Retina (tissue), 1 donor: ENCODE measurements at places on chromosomes 16 and 17.

- no peak for DNase-seq
Measured at GRCh38 chr17:71980171-71980570, 140.6 kb upstream of the SOX9 start.

DNA sequence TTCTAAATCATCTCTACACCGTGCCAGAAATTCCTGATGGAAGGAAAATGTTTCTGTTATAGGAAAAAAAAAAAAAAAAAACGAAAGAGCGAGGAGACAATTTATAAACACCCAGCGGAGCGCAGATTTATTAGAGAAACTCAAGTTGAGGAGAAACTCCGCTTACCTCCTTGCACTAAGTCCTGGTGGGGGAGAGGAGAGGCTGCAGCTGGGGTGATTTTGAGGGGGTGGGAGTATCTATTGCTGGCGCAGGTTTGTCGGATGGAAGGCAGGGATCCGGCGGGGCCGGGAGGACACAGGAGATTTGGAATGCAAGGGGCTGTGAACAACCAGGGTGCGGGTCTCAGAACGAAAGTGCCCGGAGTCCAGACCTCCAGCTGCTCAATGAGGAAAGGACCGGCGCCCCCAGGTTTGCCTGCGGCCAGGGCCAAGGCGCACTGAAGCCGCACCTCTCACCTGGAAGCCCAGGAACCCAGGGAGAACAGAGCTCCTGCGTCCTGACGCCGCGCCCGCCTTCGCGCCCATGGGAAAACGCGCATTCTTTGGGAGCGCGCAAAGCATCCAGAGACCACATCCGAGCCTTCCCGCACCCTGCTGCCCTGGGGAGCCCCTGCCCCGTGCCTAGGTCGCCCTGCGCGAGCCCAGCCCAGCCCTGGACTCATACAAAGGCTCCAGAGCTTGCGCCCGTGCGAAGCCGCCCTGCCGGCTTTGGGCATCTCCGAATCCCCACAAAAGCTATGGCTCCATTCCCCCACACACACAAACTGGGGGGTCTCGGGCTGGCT lies 2.6 kb upstream of the HOXB8 start:
- no peak for DNase-seq

DNA sequence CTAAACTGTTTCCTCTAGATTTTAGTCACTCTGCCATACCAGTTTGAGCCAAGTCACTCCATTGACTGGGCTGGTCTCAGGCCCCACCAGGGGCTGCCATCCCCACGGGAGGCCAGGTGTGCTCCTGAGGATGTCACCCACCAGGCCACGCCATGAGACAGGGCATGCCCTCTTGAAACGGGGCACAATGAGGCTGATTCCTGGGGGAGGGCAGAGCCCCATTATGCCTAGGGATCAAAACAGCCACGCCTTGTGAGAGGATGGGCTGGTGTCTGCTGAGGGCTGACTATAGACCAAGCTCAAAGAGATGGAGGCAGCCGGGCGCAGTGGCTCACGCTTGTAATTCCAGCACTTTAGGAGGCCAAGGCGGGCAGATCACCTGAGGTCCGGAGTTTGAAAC lies 21.5 kb downstream of the GINS2 start:
- DNase-seq = no peak

DNA sequence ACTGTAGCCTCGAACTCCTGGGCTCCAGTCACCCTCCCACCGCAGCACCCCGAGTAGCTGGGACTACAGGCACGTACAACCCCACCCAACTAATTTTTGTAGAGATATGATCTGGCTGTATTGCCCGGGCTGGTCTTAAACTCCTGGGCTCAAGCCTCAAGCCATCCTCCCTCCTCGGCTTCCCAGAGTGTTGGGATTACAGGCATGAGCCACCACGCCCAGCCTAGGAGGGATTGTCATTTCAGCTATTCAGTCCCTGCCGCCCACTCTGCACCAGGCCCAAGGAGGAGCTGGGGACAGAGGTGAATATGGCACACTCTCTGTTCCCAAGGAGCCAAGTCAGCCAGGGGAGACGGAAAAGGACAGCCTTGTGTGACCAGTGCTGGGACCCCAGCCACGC lies 256.2 kb downstream of the PARN start:
- no peak for DNase-seq

GRCh38 chr17:40090237-40091119 lies 9.9 kb downstream of the NR1D1 start:
- no peak for DNase-seq

- no peak for DNase-seq
Measured at GRCh38 chr16:70304892-70305448, 6.0 kb downstream of the DDX19B start.

DNA sequence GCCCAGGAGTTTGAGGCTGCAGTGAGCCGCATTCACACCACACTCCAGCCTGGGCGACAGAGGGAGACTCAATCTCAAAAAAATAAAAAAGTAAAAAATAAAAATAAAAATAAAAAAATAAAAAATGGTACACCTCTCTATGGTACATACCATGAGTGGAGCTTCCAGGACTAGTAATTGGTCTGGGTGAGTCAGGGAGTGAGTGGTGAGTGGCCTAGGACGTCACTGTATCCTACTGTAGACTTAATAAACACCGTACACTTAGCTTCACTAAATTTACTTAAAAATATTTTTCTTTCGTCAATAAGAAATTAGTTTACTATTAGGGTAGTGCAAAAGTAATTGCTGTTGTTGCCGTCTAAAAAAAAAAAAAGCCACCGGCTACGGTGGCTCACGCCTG lies 9.0 kb downstream of the CDH5 start:
- DNase-seq = no peak

DNA sequence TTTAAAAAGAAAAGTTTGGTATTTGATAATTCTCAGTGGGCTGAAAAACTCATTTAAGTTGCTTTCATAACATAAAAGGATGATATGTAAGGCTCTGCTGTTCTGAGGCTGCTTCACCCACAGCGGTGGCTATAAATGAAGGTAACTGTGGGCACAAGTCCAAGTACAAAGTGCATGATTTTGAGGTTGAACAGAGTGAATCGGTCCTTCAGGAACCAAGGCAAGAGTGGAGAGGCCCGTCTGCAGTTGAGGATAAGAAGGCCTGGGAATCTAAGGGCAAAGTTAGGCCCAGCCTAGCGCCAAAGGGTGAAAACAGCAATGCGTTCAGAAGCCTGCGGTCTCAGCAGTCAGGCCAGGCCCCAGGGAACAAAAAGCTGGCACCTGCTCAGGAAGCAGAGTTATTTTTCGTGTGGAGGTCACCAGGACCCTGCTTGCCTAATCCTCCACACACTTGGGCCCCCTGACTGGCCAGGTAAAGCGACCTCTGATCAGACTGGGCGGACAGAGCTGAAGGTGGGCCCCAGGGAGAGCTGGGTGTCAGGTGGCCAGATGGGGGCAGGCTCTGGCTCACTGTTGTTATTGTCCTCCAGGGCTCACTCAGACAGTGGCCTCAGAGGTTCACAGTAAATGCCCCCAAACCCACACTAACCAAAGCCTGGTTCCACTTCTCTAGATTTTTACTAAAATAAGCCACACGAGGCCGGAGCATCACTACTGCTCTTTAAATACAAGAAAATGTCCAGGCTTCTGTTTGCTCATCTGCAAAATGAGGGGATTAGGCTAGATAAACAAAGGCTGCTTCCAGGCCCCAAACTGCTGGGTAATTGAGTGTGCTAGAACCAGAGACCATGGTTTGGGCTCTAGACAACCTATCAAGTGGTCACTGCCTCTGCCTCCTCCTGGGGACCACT lies 46.5 kb downstream of the TEX2 start:
- no peak for DNase-seq

DNA sequence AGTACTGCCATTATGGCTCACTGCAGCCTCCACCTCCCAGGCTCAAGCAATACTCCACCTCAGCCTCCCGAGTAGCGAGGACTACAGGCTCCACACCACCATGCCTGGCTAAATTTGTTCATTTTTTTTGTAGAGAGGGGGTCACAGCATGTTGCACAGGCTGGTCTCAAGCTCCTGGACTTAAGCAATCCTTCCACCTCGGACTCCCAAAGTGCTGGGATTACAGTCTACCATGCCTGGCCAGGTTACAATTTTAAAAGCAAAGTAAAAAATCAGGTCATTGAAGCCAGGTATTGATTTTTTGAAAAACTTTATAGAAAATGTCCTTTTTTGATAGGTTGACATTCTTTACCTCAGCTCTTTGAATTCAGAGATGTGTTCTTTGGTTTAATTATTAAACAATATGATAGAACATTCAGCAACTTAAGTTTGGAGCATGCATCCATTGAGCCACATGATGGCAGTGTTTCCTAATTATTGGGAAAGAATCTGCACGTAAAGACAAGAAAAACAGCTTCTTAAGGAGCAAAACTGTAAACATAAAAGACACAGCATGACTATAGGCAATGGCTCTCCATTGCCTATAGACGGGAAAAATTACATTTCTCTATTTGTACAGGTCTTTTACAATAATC lies 1.7 kb upstream of the SLC16A11 start:
- DNase-seq = peak; percentile 74

DNA sequence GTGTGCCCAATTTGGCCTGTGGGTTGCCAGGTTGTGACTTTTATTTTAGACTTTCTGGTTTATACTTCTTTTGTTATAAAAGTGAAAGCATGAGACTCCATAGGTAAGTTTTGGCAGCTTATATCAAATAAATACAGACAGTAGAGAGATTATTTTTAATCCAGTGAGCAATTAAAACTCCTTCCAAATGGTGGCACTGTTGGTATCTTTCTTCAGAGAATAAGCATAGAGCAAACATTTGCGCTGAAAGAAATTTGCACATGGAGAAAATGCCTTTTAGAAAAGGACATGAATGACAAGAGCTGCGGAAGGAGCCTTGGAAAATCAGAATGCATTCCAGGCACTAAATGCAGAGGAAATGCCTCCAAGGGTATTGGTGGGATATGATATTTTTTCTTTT lies 46.1 kb upstream of the DNAJA2 start:
- no peak for DNase-seq

- no peak for DNase-seq
Measured at GRCh38 chr17:69227541-69227940, 1.1 kb downstream of the ABCA10 start.

DNA sequence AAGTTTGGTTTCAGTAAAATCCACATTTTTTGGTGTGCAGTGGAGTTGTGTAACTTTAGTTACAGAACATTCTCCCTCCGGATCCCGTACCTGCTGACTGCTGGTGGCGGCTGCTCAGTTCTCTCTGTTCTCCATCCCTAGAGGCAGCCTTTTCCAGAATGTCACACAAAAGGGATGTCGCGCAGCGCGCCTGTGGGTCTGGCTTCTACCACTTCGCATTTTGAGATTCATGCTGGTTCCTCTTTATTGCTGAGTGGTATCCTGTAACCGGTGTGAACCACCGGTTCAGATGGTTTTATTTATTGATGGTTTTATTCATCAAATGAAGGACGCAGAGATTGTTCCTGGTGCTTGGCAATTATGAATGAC lies 981 bp upstream of the CEP131 start:
- no peak for DNase-seq

DNA sequence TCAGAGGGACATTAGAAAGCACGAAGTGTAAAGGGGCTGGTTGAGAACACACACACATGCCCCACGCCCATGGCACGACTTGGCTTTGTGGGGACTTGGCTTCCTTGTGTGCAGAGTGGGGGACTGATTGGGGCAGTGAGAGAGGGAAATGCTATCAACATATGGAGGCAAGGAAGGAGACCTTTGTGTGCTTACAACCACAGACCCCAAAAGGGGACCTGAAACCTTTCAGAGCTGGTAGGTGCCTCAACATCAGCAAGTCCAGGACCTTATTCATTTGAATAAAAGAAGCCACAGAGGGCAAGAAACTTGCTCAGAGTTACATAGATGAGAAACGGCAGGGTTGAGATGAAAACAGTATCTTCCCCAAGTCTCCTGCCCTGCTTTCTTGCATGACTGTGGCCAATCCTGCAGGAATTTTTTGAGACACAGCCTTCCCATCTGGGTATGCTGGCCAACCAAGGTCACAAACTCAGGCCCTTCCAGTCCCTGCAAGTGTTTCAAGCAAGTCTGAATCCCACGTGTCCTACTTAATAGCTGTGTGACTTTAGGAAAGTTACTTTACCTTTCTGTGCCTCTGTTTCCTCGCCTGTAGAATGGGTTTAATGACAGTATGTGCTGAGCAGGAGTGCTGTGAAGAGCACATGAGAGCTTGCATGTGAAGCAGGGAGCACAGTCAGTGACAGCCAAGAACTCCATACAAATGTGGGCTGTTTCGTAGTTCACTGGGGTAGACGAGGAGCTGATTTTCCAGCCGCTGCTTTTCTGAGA lies 26.2 kb downstream of the C16orf78 start:
- DNase-seq = no peak

DNA sequence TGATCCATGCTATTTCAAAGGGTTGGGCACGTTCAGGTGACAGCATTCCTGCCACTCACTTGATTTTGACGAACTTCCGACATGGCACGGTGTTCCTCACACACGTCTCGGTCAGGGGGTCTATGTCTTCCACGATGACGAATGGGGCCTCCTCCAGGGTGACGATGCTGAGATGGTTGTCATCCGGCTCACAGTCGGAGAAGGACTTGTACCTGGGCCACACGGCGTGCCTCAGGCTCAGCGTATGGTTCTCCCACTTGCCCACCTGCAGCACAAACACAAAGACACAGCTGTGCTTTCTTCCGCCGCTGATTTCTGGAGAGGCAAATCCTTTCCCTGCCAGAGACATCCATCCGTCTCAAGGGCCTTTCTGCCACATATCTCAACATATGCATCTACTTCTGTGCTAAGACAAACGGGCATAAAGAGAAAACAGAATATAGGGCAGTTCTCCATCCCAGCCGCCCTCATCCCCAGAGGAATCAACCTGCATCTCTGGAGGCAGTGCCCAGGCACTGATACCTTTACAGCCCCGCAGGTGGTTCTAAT lies 332.5 kb downstream of the GRIN2A start:
- peak; percentile 35 for DNase-seq

GRCh38 chr17:11240041-11240840 lies 772 bp upstream of the SHISA6 start:
- peak; percentile 79 for DNase-seq

DNA sequence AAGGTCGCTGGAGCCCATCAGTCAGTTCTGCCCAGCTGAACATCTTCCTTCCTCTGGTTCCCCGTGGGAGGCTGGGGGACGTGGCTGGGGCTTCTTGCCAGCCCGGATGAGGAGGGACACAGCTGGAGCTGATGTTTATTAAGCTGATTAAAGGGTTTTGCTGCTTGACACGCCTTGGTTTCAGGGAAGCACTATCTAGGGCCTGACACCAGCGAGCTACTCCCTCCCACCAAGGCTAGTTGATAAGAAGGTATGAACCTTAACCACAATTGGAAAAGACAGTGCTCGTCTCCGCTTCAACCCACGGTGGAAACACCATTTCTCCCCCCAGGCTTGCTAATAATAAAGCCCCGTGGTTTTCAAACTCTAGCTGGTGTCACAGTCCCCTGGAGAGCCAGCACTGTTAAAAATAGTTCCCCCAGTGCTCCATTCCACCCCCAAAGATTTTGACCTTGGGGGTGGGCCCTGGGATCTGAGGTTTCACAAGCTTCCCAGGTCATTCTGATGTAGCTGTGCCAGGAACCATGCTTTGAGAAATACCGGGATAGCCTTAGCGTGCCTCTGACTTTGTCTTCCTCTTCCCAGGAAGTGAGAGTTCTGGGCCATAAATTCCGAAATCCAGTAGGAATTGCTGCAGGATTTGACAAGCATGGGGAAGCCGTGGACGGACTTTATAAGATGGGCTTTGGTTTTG lies 5.5 kb downstream of the DHODH start:
- no peak for DNase-seq

- no peak for DNase-seq
Measured at GRCh38 chr17:33745047-33745760, 452.1 kb upstream of the ASIC2 start.

GRCh38 chr16:52251495-52251894 lies 295.4 kb downstream of the TOX3 start:
- no peak for DNase-seq
